Activated CD8-positive, alpha-beta T cell treated with anti-CD3 and anti-CD28 coated beads for 36 hours (primary cell): ENCODE measurements at places on chromosomes 7 and 10. TPM values are rescaled to one million over a fixed set of nuclear protein-coding genes. Genes with fewer than 3 reads are reported as not detected.
A peak's percentile ranks its signal among the peaks of the same experiment; 100 is the strongest.

DNA sequence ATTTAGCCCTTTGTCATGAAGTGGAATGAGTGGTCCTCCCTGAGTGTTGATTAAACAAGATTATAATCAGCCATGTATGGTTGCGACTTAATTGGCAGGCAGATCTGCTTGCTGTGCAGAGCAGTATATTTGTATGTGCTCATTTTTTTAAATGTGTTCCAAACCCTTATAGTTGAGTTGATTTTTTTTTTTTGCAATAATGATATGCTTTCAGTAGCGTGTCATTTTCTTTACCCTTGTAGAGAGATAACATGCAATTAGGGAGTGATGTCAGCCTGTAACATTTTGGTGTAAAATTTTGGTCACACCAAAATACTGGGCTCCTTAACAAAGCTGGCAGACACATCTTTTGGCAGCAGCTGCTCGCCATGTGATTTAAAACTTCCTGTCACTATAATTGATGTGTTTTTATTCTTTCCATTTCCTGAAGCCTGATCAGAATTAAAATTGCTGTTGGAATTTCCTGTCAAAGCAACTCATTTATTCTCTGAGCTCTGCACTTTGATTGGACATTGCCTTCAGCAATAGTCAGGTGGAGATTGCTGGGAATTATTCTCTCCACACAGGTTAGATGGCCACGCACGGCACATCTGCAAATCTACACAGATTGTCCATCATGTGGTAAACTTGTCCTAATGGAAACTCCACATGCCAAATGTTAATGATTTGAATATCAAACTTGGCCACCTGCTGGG lies 125.3 kb downstream of the DYNC1I1 start:
- no peak for DNase-seq

DNA sequence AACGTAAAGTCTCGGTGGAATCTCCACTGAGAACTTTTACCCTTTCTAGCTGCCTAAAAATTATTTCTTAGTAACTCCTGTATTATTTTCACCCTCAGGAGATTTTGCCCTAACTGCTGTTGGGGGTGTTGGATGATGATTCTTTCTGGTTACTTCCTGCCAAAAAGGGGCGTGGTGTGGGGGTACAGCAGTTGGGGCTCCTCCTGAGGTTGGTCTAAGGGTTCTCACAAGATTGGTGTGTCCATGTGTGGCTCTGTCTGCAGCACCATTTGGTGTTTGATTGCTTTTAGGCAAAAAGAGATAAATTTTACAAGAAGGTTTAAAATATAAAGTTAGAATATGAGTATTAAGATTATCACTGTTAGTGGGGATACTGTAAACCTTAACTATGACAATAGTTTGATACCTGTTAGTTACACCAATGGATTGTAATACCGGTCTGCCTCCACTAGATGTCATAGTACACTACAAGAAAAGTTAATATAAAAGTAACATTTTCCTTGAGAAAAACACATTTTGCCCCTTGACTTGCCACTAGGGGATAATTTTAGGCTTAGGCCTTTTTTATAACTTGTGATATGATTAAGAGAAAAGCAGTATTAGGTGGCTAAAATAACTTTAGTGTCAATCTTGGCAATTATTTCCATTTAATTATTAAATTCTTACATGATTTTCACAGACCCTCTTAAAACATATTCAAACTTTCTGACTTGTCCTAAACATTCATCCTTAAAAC lies 928.7 kb downstream of the IPMK start:
- DNase-seq: peak; percentile 16

GRCh38 chr10:131944412-131944811 lies 37.3 kb downstream of the BNIP3 start:
- DNase-seq: no peak

- DNase-seq: no peak
Observed at GRCh38 chr7:136016649-136017395, 39.7 kb upstream of the MTPN start.

DNA sequence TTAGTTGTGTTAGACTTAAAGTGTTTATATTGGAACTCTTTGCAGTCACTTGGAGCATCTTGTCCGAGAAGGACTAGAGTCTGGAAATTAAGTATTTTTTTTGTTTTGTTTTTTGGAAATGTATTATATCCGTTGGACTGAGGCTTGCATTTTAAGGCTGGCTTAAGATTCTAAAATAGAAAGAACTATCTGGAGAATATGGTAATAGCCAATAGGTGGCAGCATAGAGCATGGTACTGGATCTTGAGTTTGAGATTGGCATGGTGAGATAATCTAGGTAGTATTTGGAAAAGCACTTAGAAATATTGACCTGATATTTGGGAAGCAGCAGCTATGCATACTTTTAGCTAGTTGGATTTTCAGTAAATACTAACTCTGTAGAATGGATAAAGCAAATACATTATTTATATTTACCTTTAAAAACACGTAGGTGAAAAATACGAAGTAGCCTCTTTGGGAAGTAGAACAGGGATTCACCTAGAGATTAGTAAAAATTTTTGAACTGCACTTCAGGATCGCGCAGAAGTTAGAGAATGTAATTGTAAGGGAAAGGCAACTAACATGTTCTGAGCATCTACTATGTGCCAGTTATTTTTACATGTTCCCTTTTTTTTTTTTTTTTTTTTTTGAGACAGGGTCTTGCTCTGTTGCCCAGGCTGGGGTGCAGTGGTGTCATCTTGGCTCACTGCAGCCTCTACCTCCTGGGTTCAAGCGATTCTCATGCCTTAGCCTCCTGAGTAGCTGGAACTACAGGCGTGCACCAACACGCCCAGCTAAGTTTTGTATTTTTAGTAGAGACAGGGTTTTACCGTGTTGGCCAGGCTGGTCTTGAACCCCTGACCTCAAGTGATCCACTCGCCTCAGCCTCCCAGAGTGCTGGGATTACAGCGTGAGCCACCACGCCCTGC lies 78.6 kb downstream of the LCOR start:
- peak; percentile 15 for DNase-seq

GRCh38 chr10:33098951-33099663 lies 141.1 kb upstream of the ITGB1 start:
- peak; percentile 31 for DNase-seq

- no peak for DNase-seq
Observed at GRCh38 chr7:84700563-84701370, 486.1 kb downstream of the SEMA3D start.

DNA sequence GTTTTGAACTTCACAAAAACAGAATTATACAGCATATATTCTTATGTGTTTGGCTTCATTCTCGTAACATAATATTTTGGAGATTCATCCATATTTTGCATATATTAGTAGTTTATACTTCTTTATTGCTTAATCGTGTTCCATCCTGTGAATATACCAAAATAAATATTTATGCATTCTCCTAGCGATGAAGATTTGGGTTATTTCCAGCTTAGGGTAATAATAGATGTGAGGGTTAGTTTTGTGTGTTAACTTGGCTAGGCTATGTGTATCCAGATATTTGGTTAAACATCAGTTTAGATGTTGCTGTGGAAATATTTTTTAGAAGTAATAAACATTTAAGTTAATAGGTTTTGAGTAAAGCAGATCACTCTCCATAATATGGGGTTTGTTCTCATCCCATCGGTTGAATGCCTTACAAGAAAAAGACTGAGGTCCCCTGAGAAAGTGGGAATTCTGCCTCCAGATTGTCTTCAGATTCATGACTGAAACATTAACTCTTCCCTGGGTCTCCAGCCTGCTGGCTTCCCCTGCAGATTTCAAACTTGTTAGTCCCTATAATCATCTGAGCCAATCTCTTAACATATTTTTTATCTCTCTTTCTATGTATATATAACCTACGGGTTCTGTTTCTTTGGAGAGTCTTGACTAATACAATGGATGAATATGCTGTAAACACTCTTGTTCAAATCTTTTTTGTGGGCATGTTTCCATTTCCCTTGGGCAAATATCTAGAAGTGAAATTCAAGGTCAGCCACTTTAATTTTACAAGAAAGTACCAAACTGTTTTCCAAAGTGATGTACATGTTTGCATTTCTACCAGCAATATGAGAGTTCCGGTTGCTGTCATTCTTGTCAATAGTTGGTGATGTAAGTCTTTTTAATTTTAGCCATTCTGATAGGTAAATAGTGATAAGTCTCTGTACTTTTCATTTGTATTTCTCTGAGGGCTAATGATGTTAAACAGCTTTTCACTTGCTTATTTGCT lies 48.7 kb downstream of the PDK4 start:
- no peak for DNase-seq

- DNase-seq: no peak
Observed at GRCh38 chr7:20290505-20291111, 40.1 kb upstream of the ITGB8 start.

DNA sequence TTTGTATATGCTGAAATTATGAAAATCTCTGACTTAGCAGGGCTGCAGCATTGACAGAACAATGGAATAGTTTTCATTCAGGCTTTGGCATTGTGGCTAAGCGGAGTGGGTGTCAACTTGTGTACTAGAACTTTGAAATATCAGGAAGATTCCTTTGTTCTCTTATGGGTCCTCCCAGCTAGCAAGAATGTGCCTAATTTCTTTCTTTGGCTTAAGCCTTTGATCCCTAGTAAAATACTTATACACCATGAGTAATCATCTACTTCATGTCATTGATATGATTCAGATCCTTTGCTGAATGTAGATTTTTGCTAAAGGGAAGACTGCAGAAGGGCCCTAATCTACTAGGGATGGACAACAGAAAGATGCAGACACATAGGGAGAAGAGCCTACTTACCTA lies 6.2 kb downstream of the AVL9 start:
- no peak for DNase-seq

DNA sequence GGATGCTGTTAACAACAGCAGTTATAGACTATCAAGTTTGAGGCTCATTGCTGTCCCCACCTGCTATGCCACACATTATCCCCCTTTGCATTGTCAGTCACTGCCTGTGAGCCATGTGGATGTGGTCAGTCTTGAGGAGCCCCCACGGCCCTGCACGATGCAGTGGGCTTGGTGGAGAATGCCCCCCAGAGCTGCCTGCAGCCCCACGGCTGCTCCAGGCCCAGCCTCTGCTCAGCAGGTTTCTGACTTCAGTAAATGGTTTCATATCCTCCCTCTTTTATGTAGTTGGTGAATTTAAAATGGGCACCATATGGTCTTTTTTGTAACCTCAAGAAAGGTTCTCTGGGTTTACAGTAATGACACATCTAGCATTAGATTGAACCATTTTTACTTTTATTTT lies 164.1 kb downstream of the EBF3 start:
- DNase-seq: no peak

- no peak for DNase-seq
Observed at GRCh38 chr10:71893258-71893815, 42.3 kb upstream of the PSAP start.

- DNase-seq: no peak
Observed at GRCh38 chr7:77420986-77421672, 5.0 kb upstream of the GSAP start.

- DNase-seq: no peak
Observed at GRCh38 chr7:84647797-84648757, 453.5 kb upstream of the SEMA3A start.

DNA sequence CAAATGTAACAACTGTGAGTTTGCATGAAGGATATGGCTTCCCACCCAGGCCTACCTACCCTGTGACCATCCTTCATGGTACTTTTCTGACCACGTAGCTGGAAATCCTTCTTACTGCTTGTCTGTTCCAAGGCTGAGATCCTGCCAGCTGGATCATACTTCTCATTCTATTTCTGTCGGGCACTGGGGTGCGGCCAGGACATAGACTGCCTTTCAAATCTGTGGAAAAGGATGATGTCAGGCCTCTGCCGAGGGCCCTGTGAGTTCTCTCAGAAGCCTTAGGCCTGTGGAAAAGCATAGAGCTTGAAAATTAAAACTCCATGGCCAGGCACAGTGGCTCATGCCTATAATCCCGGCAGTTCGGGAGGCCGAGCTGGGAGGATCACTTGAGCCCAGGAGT lies 10.0 kb downstream of the VWC2 start:
- DNase-seq: no peak

DNA sequence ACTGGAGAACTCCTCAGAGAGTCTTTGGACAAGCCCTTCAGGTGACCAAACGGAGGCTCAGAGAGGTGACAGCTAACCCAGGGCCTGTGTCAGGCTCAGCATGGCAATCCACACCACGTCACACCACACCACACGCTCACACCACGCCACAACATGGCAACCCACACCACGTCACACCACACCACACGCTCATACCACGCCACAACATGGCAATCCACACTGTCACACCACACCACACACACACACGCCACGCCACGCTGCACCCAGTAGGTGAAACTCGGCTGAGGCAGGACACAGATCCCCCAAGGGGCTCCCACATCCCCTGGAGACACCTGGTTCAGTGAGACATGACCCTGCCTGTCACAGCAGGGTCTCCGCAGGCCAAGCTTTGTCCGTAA lies 107.3 kb downstream of the PDGFA start:
- DNase-seq: no peak

GRCh38 chr10:114928818-114929217 lies 9.2 kb upstream of the TRUB1 start:
- DNase-seq: no peak

DNA sequence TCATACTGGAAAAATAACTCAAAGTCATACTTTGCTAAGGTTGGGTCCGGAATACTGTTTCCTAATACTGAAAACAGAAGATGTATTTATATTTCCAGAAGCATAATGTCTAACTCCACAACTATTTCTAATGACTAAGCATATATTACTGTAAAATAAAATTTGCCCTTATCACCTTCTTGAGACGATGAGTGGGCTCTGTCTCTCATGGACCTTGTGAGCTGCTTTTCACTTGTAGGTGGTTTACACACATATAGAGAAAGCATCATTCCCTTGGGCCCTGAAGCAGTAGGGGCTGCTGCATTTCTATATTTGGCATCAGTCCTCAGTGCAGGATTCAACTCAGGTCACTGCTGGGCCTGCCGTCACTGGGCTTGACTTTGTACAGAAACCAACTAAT lies 10.7 kb upstream of the FAM13C start:
- DNase-seq: no peak

- DNase-seq: no peak
Observed at GRCh38 chr10:95476469-95477174, 84.5 kb downstream of the SORBS1 start.

- peak; percentile 80 for DNase-seq
Observed at GRCh38 chr10:6678211-6678803, 98.2 kb upstream of the PRKCQ start.

- no peak for DNase-seq
Observed at GRCh38 chr10:119327096-119327745, 119.8 kb downstream of the GRK5 start.

GRCh38 chr10:69643779-69644657 lies 14.0 kb downstream of the FAM241B start:
- no peak for DNase-seq

DNA sequence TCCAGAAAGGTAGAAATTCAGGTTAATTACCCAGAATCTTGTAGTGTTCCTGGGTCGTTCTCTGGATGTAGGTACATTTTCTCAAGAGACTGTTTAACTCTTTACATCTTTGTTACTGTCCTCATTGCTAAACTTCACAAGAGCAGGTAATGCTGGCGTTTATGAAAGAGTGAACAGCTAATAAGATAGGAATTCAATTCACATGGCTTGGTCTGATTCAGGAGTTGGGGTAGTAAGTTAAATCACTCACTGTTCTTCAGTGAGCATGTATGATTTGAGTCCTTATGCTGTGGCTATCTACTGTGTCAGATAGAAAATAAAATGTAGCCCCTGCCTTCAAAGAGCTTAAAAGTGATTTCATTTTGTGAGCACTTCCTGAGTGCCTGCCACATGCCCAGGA lies 480.0 kb downstream of the LRMDA start:
- no peak for DNase-seq

The ASIC3 gene
- 5.8 TPM for total RNA-seq

The TAS2R41 gene
- total RNA-seq: not detected

The LYZL1 gene
- total RNA-seq: not detected

The NME8 gene
- not detected for total RNA-seq

The ASB13 gene
- 8.9 TPM for total RNA-seq

The NPFFR1 gene
- not detected for total RNA-seq

The ZNF503 gene
- total RNA-seq: 0.25 TPM

The CFTR gene
- not detected for total RNA-seq

The LIPJ gene
- total RNA-seq: not detected
